ENCODE measurements at places on chromosomes 16 and 17. TPM values are rescaled to one million over a fixed set of nuclear protein-coding genes. Genes with fewer than 3 reads are reported as not detected.

The PPP4C gene
- total RNA-seq, result 271 TPM

The BAIAP3 gene
- total RNA-seq, result 0.46 TPM

The EXOC3L1 gene
- 2.2 TPM for total RNA-seq

The ADAD2 gene
- total RNA-seq, result not detected

The HELZ gene
- total RNA-seq, result 28.8 TPM

The KRT33B gene
- not detected for total RNA-seq

The TAF15 gene
- total RNA-seq, result 97.9 TPM

The SULT1A4 gene
- 8.2 TPM for total RNA-seq

The CFAP97D1 gene
- under 0.01 TPM for total RNA-seq

The ACSM3 gene
- 14.0 TPM for total RNA-seq

The PRAC1 gene
- total RNA-seq, result not detected

The ANKRD40CL gene
- not detected for total RNA-seq

The LCMT1 gene
- total RNA-seq, result 29.7 TPM

The CYB561 gene
- total RNA-seq, result 34.6 TPM

The HSD17B2 gene
- 1.7 TPM for total RNA-seq

The LPO gene
- total RNA-seq, result not detected

The C16orf92 gene
- total RNA-seq, result not detected

The EPX gene
- total RNA-seq, result not detected

The TPSG1 gene
- not detected for total RNA-seq

The RIPOR1 gene
- 45.7 TPM for total RNA-seq

The USB1 gene
- total RNA-seq, result 37.3 TPM

The KRTAP16-1 gene
- not detected for total RNA-seq

The PYY gene
- total RNA-seq, result not detected

The BCL6B gene
- 101 TPM for total RNA-seq

The KRTAP17-1 gene
- not detected for total RNA-seq

The IL21R gene
- 0.07 TPM for total RNA-seq

The SYT17 gene
- 0.49 TPM for total RNA-seq

The SHBG gene
- total RNA-seq, result not detected

The SNX20 gene
- not detected for total RNA-seq

The GJC1 gene
- total RNA-seq, result 14.1 TPM

The OTOA gene
- not detected for total RNA-seq

The PIGW gene
- 12.7 TPM for total RNA-seq

The C1QTNF8 gene
- total RNA-seq, result not detected

The CCL8 gene
- total RNA-seq, result not detected

The SECTM1 gene
- 2.0 TPM for total RNA-seq

The TOM1L2 gene
- 14.3 TPM for total RNA-seq

The SOX8 gene
- total RNA-seq, result 0.99 TPM

The JPH3 gene
- 0.13 TPM for total RNA-seq

The SOST gene
- total RNA-seq, result not detected

The LAT gene
- 0.18 TPM for total RNA-seq

The KRTAP4-5 gene
- total RNA-seq, result not detected

The HCRT gene
- not detected for total RNA-seq

The SLC16A3 gene
- total RNA-seq, result 137 TPM

The GPR179 gene
- total RNA-seq, result not detected

The KRTAP3-3 gene
- not detected for total RNA-seq

The HBQ1 gene
- total RNA-seq, result 1.5 TPM

The KRT33A gene
- not detected for total RNA-seq

The INTS2 gene
- total RNA-seq, result 24.7 TPM

The ABCA9 gene
- total RNA-seq, result 13.9 TPM

The SOCS1 gene
- 1.9 TPM for total RNA-seq

The KRTAP9-8 gene
- total RNA-seq, result not detected

The HOXB9 gene
- not detected for total RNA-seq

Measured in pulmonary artery endothelial cell (primary cell).